ENCODE measurements at places on chromosomes 3 and 15.

GRCh38 chr15:42059661-42060476, 34.5 kb downstream of the PLA2G4D start:
- DNase-seq, result peak; percentile 53

DNA sequence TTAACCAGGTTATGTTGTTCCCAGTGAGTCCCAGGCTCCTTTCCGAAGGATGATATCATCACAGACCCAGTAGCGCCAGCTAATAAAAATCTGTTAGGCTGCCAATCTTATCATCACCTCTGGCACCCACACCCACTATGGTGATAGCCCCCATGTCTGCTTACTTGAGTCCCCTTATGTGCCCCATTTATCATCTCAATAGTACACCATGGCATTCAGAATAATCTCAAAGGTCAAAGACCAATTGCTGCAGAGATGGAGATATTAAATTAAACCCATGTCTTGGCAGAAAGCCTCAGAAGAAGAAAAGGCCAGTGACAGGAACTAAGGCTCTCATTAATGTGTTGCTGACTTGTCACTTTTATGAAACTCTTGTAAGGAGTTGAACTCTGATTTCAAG, 32.8 kb downstream of the CPNE4 start:
- DNase-seq, result no peak

DNA sequence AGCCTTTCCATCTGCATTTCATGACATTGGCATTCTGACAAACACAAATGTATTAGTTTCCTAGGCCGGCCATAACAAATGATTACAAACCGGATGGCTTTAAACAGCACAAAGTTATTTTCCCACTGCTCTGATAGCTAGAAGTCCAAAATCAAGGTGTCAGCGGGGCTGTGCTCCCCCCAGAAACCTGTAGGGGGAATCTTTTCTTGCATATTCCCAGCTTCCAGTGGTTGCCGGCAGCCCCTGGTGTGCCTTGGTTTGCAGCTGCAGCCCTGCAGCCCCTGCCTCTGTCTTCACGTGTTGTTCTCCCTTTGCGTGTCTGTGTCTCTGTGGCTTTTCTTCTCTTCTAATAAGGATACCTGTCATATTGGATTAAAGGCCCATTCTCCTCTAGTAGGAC, 79.0 kb upstream of the CDV3 start:
- DNase-seq, result no peak

GRCh38 chr15:67746022-67746421, 79.3 kb upstream of the SKOR1 start:
- no peak for DNase-seq

- DNase-seq, result no peak
Observed at GRCh38 chr3:20914310-20914709, 728.3 kb upstream of the SGO1 start.

Measured in stimulated activated CD8-positive, alpha-beta memory T cell treated with anti-CD3 and anti-CD28 coated beads, Interleukin-4, amount 100 ng/mL, for 1 hour (primary cell).